Caco-2 (cell line): ENCODE measurements at places on chromosomes 6 and 20.

DNA sequence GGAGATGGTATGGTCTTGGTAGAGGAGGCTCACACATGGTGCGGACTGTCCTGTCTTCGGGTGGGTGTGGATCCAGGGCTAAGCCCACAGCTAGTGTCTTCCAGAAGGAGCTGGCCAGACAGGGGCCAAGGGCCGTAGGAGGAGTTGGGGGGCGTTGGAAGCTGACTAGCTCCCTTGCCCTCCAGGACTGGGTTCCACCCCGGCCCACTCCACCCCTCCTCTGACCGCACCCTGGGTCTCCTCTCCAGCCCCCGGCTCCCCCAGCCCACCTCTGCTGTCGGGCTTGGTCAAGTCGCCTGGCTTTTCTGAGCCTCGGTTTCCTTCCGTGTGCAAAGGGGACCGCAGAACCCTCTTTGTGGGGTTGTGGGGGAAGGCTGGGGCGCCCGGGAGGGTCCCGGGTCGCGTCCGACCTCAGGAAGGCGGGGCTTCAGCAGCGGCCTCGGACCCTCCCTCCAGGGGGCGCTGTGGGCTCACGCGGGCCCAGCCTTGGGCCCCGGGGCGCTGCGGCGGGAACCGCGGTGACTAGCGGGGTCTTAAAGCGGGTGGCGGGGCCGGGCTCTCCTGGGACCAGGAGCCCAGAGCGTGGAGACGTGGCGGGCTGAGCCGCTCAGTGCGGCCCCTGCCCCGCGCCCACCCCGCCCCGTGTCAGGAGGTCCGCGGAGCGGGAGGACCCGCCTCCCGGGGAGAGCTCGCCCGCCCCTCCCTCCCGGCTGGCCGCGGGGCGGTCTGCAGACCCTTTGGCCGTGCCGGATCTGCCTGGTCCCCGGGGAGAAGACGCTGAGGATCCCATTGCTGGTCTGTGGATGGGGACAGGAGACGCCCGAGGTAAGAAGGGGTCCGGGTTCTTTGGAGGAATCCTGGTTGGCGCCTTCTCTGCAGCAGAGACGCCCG is 5.4 kb downstream of the NPBWR2 start:
- peak; percentile 91 for DNase-seq

GRCh38 chr6:41659935-41660334 is 21.7 kb downstream of the MDFI start:
- DNase-seq, result no peak

DNA sequence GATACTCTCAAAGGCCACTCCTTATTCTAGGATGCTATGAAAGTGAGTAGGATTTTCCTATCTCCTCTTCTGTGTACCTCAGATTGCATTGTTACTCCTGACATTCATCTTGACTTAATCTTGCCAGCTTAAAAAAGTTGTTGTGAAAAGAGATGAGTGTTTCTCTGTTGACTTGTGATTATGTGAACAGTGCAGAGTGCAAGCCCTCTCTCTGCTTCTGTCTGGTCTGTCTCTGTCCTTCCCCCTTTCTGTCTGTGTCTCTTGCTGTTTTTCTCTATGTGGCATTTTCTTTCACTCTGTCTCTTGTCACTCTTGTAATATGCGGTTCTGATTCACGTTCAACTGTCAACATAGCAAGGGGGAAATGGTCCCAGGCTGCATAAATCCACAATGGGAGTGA is 306.6 kb downstream of the FARS2 start:
- DNase-seq, result no peak

GRCh38 chr6:52534966-52535390 is 41.9 kb downstream of the TRAM2 start:
- no peak for DNase-seq
